ENCODE measurements at places on chromosomes 1 and 21.
A peak's percentile ranks its signal among the peaks of the same experiment; 100 is the strongest.

DNA sequence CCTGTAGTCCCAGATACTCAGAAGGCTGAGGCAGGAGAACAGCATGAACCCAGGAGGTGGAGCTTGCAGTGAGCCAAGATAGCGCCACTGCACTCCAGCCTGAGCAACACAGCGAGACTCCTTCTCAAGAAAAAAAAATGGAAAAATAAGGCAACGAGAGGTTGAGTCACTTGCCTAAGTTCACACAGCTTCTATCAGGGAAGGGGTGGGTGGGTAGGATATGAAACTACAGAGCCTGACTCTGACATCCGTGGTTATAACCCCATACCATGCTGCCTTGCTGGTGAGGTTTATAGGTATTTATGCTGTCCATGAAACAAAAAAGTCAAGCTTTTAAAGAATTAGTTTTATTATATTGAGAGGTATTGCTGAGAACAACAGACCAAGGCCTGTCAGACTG is 61.5 kb upstream of the RAB4A start:
- DNase-seq, result no peak

DNA sequence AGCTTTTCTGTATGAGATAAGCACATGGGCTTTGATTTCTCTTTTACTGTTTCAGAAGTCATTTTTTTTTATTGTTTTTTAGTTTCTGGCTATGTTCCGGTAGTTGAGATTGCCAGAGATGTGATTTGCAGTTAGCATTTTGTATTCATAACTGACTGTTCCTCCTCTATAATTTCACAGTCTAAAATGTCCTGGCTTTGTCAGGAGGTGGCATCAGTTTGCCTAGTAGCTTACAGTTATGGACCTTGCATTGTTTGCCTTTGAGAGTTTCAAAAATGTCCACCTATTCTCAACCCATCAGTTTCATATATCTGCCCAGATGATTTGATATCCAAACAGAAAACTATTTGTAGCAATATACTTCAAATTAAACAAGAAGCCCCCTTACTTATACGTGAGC is 39.5 kb upstream of the ST6GALNAC3 start:
- no peak for DNase-seq

DNA sequence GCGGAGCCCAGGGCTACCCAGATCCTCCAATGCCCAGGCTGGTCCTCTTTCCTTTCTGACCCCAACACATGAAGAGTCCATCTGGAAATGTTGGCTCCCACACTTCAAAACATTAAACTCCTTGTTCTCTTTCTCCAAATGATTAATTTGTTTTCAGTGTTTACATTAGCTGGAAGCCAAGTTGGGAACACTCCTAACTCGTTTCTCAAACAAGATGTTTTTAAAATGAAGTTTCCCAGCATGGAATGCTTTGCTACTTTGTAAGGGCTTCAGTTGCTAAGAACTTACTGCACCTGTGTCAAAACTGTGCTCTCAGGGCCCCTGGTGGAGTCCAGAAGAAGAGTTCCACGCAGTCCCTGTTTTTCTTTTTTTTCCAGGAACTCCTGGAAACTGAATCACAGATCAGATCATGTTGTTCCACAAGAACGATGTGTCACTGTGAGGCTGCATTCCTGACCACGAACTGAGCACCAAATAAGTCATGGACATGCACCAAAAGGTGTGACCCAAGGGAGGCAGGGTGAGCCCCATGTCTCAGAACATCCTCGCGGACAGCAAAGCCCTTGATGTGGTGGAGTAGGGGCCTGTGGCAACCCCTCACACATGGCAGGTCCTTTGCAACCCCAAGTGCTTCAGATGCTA is 257.3 kb downstream of the KCNJ6 start:
- no peak for DNase-seq

DNA sequence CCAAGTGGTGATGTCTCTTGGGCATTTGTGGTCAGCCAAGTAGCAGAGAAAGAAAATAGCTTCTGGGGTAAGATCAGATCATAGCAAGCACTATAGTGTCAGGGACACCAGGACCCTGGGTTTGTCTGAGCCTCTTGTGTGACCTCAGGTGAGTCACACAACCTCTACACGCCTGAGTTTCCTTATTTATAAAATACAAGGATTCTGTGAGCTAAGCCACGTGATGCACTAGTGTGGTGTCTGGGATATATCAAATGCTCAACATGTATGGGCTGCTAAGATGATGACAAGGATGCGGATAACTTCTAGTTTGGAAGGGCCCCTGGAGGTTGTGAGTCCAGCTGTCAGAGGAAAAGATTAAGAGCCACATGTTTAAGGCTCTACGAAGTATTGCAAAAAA is 24.5 kb upstream of the ZNF436 start:
- DNase-seq, result no peak

DNA sequence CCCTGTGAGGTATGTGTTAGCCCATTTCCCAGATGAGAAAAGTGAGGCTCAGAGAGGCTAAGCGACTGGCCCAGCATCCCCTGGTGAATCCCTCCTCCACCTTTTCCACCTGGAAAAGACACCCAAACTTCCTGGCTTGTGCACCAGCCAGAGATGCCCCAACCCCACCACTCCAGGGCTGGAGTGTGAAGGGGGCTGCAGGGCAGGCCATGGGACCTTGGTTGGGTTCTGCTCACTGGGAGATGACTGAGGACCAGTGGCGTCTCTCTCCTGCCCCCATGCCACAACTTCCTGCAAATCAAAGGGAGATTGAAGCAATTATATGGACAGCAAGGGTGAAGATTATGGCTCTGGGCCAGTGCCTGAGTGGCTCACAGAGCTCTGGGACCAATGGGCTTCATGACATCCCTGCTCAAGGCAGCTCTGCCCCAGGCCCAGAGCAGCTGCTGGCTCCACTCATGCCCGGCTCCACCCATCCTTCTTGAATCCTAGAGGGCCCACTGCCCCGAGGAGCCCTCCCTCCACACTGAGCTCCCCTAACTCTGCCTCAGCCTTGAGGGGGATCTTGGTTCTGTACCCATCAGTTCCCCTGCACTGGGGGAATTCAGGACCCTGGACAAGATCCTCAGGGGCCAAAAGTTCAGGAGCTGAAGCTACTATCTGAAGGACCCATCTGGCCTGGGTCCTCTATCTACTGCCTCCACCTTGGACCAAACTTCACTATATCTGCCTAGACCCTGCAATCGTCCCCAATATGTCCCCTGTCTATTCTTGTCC is 416.9 kb downstream of the PTPRU start:
- no peak for DNase-seq

DNA sequence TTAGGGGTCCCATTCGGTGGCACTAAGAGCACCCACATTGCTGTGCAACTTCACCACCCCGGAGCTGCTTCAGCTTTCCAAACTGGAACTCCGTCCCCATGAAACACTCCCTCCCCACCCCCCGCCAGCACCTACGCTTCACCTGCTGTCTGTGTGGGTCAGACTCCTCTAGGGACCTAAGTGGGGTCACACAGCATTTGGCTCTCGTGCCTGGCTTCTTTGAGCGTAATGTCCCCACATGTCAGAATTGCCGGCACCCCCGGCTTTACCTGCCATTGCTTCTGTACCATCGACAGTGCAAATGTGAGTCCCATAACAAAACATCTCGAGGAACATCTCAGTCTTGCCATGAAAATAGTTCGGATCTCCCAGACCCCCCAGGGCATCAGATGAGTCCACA is 35.9 kb upstream of the AGPAT3 start:
- DNase-seq, result no peak

DNA sequence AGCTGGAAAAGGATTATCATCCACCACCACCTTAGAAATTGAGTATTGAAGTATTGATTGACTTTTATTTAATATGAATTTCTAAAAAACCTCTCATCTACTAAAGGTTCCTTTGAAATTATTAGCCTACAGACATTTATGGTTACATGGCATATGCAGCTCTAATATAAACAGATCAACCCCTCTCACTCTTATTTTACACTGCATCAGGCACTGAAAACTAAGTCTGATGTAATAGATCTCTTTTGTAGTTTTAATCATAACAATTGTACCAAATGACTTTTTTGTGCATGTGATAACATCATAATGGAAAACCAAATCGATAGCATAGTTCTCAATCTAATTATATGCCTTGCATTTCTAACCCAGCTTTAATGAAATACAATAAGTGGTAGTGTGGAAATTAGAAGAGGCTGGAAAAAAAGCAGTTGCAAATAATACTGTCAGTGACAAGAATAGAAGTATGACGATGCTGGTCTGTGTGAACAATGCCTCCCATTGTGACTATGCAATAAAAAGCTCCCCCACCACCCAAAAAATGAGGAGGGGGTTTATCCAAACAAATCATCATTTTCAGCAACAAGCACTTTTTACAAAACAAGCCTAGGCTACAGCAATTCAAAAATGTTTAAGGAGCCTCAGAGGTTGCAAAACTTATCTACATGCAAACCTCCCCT is 426.5 kb upstream of the NFIA start:
- no peak for DNase-seq

GRCh38 chr1:92399076-92399475 is 87.6 kb downstream of the GFI1 start:
- no peak for DNase-seq

DNA sequence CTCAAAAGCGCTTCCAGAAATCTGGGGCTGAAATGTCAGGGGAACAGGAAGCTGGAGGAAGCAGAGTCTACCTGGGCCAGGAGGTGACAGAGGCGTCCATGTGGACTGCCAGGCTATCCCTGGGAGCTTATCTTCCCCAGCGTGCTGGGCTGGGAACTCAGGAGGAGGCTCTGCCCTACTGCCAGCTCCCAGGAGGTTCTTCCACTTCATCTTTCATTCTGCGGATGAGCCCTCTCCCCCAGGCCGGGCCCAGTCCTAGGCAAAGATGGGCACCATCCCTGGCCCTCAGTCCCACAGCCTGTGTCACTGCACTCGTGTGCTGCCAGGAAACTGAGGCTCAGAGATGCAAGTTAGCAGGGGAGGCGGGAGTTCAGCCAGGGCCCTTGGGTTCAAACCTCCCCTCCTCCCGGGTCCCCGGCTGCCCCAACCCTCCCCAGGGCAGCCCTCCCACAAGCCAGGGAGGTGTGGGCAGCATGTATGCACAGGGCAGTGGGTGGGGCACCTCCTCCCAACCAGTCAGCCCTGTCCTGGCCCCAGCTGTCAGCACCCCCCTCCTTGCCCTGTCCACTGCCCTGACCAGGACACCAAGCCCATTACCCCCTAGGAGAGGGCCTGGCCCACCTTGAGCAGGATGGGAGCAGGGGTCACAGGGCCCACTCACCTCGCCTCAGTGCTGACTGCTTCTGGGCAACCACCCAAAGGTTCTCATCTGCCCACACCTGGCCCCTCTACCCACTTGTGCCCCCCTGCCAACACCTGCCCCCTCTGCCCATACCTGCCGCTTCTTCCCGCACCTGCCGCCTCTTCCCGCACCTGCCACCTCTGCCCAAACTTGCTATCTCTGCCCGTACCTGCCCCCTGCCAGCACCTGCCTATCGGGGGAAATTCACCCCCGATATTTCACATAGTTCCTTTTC is 226.0 kb downstream of the NPHP4 start:
- no peak for DNase-seq

DNA sequence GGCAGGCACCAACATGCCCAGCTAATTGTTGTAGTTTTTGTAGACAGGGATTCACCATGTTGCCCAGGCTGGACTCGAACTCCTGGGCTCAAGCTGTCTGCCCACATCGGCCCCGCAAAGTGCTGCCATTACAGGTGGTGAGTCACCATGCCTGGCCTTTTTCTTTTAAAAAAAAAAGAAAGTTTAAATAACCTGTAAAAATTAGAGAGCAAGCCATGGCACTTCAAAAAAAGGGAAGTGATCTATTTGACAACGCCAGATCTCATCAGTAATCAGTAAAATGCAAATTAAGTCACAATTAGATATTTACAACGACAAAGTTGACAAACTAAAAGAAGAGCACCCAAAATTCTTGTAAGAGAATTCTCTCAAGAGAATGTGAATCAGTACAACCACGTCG is 2.9 kb upstream of the RBBP5 start:
- no peak for DNase-seq

DNA sequence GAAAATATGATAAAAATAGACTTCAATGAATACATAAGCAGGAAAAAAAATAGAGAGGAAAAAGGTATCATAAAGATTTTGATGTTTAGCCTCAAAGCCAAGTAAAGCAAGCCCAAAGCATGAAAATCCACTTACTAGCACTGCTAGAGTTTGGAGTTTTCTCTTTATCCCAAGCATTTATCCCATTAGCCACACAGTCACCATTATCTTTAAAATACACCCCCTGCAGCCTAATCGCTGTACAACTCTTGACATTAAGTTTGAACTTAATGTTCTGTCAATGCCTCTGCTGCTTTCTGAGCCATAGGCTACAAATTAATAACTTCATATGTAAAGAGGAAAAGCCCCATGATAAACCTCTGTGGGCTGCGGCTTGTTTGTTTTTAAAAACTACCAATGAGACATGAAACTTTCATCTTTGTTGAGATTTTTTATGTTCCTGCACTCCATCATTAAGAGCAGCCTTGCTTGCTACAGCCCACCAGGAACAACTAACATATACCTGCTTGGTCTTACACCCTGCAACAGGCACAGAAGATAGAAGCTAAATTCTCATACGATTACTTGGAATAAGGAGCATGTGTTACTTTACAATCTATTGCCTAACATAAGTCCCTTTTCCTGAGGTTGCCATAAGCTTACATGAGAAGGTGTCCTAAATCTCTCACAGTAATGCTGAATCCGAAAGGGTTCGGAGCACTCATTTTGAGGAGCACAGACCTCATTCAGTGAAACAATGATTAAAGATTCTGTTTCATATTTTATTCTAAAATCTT is 202.4 kb downstream of the SMYD3 start:
- DNase-seq, result no peak

GRCh38 chr1:111924786-111925185 is 64.7 kb downstream of the KCND3 start:
- no peak for DNase-seq

DNA sequence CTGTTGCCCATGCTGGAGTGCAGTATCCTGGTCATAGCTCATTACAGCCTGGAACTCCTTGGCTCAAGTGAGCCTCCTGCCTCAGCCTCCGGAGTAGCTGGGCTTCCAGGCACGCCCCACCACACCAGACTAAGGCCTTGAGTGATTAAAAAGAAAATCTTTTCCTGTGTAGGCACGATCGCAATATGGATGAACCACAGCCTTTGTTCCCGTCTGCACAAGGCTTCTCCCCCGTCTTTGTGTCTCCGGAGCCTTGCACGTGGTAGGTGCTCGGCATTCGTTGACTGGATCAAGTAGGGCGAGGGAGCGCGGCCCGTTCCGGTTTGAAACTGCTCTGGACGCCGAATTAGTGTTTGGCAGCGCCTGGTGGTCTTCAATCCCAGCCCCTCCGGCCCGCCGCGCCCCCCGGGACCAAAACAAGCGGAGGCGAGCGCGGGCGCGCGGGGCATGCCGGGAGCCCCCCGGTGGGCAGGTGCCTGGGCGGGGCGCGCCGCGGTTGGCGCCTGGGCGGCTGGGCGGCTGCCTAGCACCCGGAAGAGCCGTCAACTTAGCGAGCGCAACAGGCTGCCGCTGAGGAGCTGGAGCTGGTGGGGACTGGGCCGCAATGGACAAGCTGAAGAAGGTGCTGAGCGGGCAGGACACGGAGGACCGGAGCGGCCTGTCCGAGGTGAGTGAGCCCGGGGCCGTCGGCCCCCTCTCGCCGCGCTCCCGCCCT is at the start of gene SFT2D2:
Gene SFT2D2, plus strand, starts transcription at position 529 of the 715 bp plus-strand sequence. Its CDS starts 76 bp downstream, at position 605.
- peak; percentile 65 for DNase-seq

- no peak for DNase-seq
These were observed 28.8 kb downstream of the TAF5L start for GRCh38 chr1:229596925-229597699.

All from activated CD4-positive, alpha-beta T cell treated with anti-CD3 and anti-CD28 coated beads for 1 hour (primary cell).